ENCODE measurements at places on chromosomes 3 and 15.

GRCh38 chr3:109023656-109024254, 70.1 kb upstream of the GUCA1C start:
- DNase-seq = peak; percentile 44

- no peak for DNase-seq
Measured at GRCh38 chr3:25002052-25002451, 426.0 kb upstream of the RARB start.

DNA sequence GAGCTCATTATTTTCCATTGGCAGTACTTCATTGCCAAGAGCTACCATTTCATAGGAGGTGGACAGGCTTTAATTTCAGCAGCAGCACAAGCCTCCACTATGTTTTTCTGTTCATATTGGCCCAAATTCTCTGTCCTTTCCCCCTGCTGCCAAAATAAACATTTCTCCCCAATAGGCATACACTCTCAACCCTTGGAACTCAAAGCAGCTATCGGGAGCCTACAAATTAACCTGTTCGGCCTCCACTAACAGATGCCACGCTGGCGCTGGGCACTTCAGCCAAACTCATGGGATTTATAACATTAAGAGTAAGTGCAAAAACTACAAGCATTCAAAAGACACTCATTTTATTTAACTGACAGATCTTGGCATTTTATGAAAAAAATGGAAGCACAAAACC, 95.7 kb downstream of the NSUN3 start:
- no peak for DNase-seq

DNA sequence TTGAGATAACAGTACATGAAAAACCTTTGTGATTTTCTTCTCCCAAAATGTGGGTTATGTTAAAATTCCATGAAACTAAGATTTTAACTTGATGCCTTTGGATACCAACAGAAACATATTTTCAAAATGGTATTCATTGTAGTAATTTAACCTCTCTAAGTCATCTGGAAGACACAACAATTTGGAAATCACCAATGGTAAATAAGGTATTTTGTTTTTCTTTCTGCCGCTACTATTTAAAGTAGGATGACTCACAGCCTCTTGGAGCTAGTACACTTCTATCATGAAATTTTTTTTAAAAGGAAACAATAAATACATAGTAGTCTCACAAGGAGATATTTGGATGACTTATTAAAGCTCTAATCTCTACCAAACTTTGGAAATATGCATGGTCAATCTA, 291.6 kb upstream of the VEPH1 start:
- DNase-seq = no peak

DNA sequence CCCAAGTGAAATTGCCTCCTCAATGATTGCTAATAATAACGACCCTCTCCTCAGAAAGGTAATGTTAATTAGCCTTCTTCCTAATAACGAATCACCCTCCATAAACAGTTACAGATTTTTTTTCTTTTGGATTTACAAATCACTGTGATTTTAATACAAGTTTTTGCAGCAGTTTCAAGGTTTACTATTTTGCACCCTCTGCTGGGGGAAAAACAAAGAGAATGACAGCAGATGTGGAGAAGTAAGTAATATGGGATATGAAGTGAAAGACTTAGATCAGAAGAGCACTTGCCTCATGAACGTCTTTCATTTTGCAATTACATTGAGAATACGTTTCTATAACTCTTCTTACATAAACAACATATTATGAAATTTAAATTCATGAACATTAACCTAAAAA, 16.1 kb upstream of the CNTN3 start:
- no peak for DNase-seq

- no peak for DNase-seq
Measured at GRCh38 chr3:100317912-100318311, 16.6 kb upstream of the NIT2 start.

DNA sequence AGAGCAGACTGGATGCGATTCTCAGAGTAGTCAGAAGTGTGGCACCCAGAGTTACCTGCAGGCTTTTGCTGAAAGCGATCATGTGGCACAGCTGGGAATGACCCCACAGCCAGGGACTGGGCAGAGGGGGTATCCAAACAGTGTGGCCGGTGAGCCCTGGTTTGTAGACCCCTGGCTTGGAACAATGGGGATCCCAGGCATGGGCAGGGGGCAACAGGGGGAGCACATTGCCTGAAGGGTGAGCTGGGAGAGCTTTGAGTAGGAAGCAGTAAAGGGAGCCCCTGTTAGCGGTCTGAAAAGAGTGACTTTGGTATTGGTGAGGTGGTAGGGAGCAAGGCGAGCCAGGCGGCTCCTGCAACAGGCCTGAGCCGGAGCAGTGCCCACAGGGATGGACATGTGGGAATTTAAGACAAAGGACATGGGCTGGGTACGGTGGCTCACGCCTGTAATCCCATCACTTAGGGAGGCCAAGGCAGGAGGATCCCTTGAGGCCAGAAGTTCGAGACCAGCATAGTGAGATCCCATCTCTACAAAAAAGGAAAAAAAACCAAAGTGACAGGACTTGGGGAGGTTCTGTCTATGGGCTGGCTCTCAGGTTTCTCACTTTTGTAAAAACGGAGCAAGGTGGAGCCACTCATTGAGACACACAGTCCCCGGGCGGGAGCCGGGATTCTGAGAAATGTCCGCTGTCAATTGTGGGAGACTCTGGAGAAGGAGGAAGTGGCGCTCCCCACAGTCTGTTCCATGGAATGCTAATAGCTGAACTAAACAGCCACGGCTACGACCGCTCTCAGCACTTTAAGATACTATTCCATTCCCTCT, 223.8 kb upstream of the LYSMD4 start:
- no peak for DNase-seq

DNA sequence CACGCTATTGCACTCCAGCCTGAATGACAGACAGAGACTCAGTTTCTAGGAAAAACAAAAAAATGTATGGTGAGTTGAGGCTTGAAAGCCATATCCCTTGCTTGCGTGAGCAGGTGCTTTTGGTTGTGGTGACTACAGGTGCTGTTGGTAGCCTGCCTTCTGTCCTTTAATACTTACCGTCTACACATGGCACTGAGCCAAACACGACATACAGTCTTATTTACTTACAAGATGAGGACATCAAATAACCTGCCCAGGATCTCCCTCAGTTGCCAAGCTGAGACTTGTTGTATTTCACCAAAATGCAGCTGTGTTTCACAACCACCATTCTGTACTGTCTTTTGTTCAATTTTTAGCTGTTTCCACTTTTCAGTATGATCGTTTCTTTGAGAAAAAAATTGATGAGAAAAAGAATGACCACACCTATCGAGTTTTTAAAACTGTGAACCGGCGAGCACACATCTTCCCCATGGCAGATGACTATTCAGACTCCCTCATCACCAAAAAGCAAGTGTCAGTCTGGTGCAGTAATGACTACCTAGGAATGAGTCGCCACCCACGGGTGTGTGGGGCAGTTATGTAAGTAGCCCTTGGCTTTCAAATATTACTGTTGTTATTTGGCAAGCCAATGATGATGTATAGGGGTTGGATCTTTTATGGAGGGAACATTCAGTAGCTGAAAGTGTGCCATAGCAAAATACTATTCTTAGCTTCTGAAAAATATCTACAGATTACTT, 6.5 kb downstream of the ALAS1 start:
- DNase-seq = no peak

- DNase-seq = no peak
Measured at GRCh38 chr15:53230473-53230872, 440.3 kb upstream of the ONECUT1 start.

- DNase-seq = no peak
Measured at GRCh38 chr15:37037850-37038715, 62.3 kb downstream of the MEIS2 start.

GRCh38 chr3:33331414-33331813, 54.2 kb downstream of the FBXL2 start:
- DNase-seq = no peak

GRCh38 chr3:158847452-158847821, 45.6 kb downstream of the MFSD1 start:
- DNase-seq = no peak

- no peak for DNase-seq
Measured at GRCh38 chr3:52121813-52122212, 32.4 kb downstream of the POC1A start.

DNA sequence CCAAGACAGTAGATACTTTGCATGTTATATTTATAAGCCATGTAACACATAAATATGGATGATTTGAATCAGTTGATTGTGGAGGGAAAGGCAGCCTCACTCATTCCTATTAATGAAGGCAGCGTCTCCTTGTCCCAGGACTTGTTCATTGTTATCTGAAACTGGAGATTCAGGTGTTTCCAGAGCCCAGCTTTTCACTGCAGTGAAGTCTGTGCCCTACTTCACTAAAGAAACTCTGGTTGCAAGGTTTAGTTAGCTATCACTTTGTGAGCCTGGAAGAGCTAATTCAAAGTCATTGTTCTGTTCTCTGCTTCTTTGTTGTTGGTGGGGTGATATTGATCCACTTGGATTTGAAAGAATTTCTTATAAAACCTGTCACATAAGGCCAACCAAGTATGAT, 9.8 kb downstream of the NR2C2 start:
- DNase-seq = no peak

DNA sequence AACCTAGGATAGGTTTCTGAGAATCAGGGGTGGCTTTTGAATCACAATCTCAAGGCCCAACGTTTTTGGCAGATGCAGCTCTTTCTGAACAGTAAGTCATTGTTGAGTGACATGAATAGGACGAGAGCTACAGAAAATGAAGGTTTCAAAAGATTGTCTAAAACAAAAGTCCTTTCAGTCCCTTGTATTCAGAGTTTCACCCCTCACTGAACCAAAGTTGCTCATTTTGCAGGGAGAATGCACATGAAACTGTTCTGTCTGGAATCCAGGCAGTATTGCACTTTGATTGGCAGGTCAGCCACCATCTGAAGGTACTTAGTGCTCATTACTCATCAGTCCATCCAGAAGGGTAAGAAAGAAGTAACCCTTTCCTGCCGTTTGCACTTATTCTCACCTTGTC, 24.1 kb upstream of the RASGRP1 start:
- DNase-seq = no peak

DNA sequence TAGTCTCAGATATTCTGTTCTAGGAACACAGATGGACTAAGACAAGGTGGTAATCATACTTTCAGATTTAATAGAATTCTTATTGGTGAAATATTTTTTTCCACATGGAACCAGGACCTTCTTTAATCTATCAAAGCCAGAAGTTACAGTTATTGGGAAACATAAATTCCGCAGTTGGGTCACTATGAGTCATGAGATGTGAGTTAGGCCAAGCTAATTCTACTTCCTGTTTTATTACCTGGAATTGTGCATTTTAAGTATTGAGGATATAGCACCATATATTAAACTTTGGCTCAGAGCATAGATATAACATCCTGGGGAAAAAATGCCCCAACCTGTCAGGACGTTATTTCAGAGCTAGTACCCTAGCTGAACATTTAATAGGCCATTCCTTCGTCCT, 96.4 kb upstream of the P3H2 start:
- no peak for DNase-seq

GRCh38 chr15:71057143-71057542, 58.1 kb upstream of the THSD4 start:
- DNase-seq = no peak
